ENCODE measurements at places on chromosomes 2 and 18.

GRCh38 chr2:42874949-42875801 lies 82.8 kb upstream of the HAAO start:
- DNase-seq = no peak

- no peak for DNase-seq
Measured at GRCh38 chr2:228841877-228842276, 429.2 kb downstream of the PID1 start.

DNA sequence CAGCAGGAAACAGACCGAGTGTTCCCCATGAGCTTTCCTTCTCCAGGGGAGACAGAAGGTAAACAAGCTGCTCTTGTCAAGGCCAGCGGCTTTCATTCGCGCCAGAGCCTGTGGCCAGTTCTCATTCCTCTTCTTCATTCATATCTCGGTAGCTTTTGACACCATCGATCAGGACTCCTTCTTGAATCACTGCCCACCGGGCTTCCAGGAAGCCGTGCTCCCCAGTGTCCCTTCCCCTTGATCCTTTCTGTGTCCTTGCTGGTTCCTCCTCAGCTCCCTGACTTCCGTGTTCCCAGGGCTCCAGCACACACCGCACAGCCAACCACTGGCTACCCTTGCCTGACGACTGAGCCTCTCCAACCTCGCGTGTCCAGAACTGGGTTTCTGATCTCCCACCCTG lies 14.1 kb downstream of the SLC66A3 start:
- DNase-seq = no peak

- DNase-seq = no peak
Measured at GRCh38 chr18:38851526-38851925, 1285.9 kb upstream of the CELF4 start.

Measured in common myeloid progenitor, CD34-positive (primary cell).